ENCODE measurements at places on chromosomes 4 and X.

GRCh38 chrX:149903889-149904748 lies 23.1 kb downstream of the MAGEA8 start:
- no peak for DNase-seq

DNA sequence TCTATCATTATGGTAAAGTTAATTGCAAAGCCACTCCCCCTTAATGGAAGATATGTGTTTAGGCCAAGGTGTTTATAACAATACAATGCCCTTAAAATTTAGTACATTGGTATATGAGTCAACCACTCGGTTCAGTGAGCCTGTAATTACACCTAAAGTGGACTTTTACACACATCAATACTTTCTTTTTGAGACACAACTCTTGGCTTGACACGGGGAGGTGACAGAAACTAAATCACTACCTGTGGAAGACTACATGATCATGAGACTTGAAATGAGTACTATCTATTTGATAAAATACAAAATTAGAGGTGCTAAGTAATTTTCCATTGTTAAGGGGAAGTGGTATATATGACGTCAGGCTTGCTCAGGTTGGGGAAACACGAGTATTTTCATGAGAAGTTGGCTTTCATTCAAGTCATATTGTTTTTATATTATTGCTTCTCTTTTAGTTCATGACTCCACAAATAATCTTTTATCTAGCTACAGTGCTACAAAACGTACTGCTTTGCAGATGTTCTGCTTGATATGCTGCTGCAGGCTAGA lies 918.3 kb downstream of the ARAP2 start:
- no peak for DNase-seq

GRCh38 chrX:96052078-96052477 lies 632.6 kb upstream of the DIAPH2 start:
- DNase-seq = no peak

DNA sequence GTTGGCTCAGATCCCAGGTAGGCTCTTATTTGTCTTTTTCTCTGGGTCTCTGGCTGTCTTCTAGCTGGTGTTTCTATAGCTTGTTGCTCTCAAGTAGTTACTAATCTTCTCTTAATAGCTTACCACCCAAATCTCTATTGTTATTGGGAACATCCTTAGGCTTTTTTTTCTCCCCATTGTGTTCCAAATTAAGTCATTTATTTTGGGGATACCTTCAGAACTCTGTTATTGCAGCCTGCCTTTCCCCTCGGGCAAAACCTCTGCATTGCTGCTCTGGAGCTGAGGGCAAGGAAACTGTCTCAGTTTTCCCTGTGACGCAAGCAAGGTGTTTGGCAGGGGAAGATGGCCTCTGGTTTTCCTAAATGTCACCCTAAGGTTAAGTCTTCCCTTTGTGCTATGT lies 338.1 kb upstream of the ZCCHC13 start:
- no peak for DNase-seq

DNA sequence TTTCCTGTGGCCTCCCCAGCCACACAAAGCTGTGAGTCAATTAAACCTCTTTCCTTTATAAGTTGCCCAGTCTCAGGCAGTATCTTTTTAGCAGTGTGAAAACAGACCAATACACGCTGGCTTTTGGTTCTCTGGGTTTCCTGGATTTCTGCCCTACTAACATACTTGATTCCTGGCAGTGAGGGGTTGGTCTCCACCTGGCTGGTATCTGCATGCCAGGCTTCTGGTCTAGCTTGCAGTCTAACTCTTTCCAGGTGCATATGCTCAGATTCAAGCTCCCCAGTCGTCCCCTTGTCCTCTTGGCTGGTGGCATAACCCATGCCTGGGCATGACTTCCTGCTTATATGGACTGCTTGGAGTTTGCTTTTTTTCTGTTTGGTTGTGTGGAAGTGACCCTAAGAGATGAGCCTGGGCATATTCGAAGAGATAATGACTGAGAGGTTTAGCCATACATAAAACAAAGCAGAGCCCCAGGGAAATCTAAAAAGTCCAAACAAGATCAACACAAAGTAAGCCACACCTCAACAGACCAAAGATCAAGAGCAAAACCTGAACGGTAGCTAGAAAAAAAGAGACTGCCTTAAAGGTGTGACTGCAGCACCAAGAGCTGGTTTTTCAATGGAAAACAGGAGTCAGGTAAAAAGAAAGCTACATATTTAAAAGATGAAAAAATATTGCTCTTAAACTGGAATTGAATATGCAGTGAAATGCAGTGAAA lies 102.1 kb upstream of the STS start:
- DNase-seq = no peak

- no peak for DNase-seq
Measured at GRCh38 chr4:140612357-140612756, 43.6 kb upstream of the UCP1 start.
